Activated CD8-positive, alpha-beta memory T cell treated with anti-CD3 and anti-CD28 coated beads for 1 hour (primary cell): ENCODE measurements at places on chromosomes 6 and 20.

DNA sequence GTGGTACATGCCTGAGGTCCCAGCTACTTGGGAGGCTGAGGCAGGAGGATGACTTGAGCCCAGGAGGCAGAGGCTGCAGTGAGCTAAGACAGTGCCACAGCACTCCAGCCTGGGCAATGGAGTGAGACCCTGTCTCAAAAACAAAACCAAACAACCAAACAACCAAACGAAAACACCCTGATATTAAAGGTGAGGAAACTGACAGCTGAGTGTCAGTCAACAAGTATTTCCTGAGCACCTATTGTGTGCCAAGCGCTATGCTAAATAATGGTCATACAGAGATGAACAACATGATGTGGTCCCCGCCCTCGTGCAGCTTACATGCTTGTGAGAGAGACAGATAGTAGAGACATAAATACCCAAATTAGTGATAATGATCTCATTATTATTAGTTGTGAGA is 1.9 kb upstream of the TULP1 start:
- DNase-seq: no peak

- DNase-seq: no peak
Measured at GRCh38 chr6:119129148-119129967, 50.9 kb upstream of the FAM184A start.

- DNase-seq: no peak
Measured at GRCh38 chr20:56925831-56926170, 296.7 kb downstream of the TFAP2C start.

DNA sequence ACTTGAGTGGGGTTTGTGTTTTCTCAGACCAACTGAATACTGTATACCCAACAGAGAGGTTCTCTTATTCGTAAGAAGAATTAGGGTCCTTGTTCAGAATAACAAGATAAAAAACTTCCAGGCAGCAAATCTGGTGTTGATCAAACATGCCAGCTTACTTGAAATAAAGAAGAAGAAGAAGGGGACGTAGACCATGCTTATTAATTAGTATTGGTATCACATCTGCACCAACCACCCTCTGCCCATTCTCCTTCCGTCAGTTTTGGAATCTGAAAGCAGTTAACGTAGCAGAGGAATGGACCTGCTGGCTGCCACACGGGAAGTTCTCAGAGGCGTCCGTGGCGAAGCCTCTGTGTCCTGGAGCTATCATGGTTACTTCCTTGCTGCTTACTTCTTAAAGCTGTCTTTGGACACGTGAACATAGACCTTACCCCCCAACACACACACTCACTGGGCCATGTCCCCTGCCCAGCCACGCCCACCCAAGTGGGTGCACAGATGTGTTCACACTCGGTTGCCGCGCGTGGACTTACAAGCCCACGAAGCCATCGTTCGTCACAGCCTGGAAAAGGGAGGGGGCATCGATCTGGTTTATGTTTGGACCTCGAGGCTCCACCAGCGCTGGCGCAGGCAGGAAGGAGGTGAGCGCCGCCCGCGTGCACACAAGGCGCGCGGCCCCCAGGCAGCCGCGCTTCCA is 4.1 kb upstream of the DLL1 start:
- no peak for DNase-seq

DNA sequence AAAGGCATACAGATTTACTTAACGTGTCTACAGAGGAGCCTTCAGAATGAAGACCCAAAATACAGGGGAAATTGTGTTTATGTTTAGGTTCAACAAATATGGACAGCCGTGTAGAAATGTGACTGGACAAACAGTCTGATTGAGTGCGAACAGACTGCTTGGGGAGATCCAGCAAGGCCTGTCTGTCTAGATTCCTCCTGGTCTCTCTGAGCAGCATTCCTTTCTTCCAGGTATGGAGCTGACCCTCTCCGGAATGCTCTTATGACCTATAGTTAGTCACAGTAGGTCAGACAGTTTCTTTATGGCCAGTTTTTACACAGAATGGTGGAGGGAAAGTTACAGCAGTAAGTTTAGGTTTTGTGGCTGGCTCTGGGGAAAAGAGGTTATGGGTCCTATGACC is 9.0 kb downstream of the RIN2 start:
- no peak for DNase-seq

GRCh38 chr20:21074605-21075336 is 31.4 kb downstream of the LINC00237 start:
- DNase-seq: no peak

DNA sequence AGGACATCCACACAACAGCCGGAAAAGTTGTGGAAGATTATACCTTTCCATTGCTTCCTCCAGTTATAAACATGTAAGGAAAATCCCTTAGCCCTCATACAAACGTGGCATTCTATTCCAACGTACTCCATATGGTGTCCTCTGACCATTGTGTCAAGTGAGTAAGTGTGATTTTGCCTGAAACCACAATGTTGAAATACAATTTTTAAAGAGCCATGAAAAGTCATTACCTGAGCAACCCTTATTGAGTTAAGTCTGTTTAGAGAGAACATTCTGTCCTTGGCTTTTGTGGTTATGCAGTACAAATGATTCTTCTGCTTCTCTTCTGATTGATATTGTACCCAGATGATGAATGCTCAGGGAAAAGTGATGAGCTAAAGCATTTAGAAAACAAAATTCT is 530.1 kb downstream of the HAO1 start:
- no peak for DNase-seq

GRCh38 chr6:53236241-53236640 is 87.6 kb upstream of the GCM1 start:
- DNase-seq: no peak

DNA sequence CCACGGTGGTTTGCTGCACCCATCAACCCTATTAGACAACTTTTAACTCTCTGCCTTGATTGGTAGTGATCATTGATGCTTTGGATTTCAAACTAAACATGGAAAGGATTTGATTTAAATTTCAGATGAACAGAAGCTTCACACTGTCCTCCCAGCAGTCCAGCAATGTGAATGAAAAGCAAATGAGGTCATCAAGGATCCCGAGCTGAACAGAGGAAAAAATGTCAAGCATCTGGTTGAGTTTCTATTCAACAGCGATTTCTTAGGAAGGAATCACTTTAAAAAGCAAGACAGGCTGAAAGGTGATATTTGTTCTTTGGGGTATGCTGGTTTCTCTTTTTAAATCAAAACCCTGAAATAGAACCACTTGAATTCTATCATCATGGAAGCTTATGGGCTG is 10.6 kb upstream of the SAMD3 start:
- DNase-seq: no peak

DNA sequence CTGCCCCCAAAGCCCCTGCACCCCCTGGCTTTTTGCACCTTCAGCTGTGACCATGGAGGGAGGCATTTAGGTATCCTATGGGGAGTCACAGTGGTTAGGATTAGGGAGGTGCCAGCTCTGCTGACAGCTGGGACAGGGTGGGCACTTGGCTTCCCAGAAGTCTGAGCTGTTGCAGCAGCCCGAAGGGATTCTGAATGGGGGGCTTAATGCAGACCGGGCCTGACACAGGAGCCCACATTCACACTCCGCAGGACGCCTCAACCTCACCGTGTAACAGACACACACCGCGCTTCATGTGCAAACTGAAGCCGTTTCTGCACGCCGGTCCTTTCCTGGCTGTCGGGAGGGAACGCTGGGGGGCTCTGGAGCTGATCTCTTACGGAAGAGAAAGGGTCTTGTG is 1.9 kb downstream of the EBF4 start:
- no peak for DNase-seq

GRCh38 chr20:17712708-17713107 is 12.9 kb downstream of the BANF2 start:
- DNase-seq: no peak

- no peak for DNase-seq
Measured at GRCh38 chr6:167973148-167973885, 24.2 kb upstream of the KIF25 start.

DNA sequence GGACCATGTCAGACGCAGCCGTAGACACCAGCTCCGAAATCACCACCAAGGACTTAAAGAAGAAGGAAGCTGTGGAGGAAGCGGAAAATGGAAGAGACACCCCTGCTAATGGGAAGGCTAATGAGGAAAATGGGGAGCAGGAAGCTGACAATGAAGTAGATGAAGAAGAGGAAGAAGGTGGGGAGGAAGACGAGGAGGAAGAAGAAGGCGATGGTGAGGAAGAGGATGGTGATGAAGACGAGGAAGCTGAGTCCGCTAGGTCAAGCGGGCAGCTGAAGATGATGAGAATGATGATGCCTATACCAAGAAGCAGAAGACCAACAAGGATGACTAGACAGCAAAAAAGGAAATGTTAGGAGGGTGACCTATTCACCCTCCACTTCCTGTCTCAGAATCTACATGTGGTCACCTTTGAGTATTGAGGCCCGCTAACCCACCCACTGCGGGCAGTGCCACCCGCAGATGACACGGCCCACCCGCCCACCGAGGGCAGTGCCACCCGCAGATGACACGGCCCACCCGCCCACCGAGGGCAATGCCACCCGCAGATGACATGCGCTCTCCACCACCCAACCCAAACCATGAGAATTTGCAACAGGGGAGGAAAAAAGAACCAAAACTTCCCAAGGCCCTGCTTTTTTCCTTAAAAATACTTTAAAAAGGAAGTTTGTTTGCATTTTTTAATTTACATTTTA is 43.3 kb downstream of the MGME1 start:
- DNase-seq: no peak

DNA sequence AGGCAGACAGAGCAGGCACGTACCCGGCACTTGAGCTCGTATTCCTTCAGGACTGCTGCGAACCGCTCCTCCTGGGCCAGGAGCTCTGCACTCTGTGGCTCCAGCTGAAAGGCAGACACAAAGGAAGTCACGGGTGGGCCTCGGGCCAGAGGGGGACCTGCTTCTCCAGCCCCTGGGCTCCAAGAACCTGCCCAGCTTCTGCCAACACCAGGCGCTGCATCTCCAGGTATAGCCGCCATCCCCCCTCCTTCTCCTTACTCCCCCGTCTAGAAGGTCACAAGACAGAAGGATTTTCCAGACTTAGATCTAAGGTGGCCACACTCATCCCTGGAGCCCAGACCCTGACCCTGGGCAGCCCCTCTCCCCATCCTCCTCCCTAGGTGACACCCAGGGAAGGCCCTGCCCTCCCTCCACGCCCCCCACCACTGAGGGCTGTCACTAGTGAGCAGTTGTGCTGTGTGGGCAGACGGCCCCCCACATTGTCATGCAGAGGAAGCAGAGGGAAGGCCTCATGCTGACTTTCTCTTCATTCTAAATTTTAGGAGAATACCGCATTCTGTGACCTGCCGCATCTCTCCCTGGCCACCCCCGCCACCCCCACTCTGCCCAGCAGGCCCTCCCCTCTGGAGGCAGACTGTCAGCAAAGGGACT is 81.9 kb downstream of the GINS1 start:
- no peak for DNase-seq

GRCh38 chr6:105319331-105319730 is 83.6 kb downstream of the PREP start:
- no peak for DNase-seq

DNA sequence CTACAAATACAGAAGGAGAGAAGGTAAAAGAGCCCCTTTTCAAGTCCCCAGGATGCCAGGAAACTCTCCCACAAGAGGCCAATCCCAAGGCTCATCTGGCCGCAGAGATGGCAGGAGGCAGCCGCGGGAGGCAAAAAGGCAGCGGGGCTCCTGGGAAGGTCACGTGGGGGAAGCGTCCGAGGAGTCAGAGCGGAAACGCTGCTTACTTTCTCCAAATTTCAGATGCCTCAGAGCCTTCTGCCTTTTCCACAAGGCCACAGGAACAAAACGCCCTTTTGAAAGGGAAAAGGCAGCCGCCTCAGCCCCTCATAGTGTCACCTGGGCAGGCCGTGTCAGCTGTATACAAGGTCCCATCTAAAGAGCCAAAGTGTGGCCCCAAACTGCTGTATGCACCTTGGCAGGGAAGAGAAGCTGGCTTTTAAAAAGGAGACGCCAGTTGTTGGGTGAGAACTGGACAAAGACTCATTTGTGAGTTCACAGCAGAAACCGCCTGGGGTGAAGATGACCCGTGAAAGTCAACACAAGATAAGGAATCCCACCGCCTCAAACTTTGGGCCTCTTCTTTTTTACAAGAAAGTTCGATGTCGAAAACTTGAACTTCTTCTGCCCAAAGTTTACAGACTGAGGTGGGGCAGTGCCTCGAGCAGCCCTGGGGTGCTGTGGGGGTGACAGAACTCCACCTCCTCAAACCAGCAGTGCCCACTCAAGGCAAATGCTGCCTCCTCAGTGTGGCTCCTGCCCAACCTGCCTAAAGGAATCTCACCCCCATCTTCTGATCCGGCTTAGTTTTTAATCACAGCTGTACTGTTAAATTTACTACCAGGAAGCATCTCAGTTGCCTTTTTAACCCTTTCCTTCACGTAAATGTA is 45.4 kb downstream of the EZR start:
- no peak for DNase-seq

DNA sequence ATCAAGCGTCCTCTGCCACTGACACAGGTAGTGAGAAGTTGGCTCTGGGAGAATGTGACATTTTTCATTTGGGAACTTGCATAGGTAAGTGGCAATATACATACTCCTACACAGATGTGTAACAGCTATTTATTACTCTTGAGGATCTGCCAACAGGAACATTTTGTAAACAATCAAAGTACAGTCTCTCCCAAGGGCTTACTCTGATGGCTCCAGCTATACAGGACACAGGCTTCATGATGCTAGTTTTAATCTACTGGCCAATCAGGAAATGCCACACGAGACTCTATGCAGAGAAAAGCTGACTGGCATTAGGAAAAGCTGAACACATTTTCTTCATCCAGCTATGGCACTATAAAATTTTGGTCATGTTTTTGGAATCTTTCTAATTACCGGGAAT is 57.8 kb downstream of the POPDC3 start:
- no peak for DNase-seq

DNA sequence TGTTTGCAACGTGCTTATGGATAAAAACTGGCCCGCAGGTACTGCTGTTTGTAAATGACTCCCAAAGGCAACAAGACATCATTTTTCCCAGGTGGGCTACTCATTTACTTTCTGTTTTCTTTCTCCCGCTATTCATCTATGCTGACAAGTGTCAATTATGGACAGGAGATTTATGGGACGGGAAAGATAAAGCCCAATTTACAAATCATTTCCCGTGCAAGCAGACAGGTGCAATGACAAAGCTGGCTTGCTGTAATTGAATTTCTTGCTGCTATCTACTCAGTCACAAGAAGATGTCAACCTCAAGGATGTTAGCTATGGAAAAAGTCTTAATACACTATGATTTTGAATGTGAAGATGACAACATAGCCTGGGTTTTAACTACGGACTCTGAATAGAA is 125.5 kb downstream of the EPHA7 start:
- no peak for DNase-seq
